Naive thymus-derived CD4-positive, alpha-beta T cell (primary cell): ENCODE measurements at places on chromosomes 16 and 17. TPM values are rescaled to one million over a fixed set of nuclear protein-coding genes. Genes with fewer than 3 reads are reported as not detected.

- no peak for DNase-seq
Measured at GRCh38 chr16:63653044-63653839, 1468.6 kb downstream of the CDH11 start.

DNA sequence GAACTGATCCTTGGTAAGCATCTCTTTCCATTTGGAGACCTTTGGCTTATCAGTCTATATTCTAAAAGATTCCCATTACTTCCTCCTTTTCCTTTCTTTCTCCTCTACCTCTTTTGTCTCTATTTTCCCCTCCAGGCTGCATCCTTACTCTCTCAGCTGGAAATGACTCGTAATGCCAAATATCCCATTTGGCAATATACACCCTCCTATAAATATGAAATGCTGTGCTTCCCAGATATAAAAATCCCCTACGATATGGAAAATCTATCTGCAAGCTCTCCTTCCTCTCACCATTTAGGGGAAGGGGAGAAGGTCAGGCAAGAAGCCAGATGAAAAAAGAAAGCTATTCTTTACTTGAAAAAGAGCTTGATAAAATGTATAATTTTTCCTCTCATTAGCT is 39.9 kb downstream of the XPO6 start:
- DNase-seq: no peak

Gene PDK2
- 48.3 TPM for total RNA-seq

Gene TBC1D3C
- total RNA-seq: not detected

Gene TNS4
- not detected for total RNA-seq

DNA sequence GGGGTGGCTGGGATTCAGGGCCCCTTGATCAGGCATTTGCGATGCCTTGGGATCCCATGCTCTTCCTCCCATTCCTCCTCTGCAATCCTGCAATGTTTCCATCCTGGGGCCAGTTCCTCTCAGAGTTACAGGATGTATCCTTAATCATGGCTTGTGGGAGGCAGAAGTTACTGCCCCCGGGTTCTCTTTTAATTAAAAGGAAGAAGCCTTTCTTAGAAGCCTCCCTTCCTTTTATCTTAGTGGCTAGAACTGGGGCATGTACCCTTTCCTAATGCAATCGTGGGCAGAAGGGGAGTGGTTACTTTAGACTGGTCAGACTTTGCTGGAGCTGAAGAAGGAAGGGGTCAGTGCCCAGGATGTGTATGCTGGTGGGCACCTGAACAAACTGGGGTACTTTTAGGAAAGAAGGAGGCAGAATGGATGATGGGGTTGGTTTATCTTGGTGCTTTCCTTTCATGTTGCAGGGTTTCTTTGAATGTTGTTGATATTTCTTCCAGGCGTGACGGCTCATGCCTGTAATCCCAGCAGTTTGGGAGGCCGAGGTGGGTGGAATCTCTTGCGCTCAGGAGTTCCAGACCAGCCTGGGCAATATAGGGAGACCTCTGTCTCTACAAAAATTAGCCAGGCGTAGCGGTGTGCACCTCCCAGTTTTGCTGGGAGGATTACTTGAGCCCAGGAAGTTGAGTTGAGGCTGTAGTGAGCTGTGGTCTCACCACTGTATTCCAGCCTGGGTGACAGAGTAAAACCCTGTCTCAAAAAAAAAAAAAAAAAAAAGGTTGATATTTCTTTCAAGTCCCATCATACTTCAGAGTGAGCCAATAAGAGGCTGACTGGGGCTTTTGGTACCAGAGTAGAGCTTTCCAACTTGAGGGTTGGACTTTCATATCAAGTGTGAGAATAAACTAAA is 13.2 kb upstream of the SPN start:
- no peak for DNase-seq

GRCh38 chr16:84520725-84521496 is 16.5 kb upstream of the MEAK7 start:
- no peak for DNase-seq

DNA sequence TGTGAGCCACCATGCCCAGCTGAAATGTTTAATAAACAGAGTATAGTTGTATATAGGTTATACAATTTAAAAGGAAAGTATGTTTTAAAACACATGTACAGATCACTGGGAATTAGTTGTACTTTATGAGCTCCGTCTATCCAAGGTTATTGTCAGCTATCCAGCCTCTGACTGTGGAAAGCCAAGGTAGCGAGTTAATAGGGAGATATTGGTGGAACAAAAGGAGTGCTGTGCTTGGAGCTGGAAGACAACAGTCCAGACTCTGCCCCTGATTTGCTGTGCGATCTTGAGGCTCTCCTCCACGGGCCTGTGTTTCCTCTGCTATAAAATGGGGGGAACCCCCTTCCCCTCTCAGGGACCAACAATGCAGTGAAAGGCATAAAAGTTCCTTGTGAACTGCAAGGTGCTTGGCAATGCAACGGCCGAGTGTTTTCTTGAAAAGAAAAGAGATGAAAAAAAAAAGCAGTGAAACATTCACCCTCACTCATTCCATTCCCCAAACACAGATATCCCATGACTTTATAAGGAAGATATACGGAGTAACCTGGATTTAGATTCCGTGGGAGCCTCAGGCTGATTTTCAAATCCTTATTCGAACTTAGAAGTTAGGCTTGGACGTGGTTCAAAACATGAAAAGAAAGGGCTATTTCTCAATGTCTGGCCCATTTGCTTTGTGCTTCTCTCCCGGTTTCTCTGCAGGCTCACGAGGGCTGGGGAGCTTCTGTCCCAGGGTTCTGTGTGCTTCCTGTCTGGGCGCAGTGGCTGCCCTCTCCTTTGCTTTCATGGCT is 34.1 kb downstream of the CUEDC1 start:
- DNase-seq: no peak

GRCh38 chr17:76866774-76867577 is 1.2 kb upstream of the MGAT5B start:
- no peak for DNase-seq

Gene KRT14
- not detected for total RNA-seq

DNA sequence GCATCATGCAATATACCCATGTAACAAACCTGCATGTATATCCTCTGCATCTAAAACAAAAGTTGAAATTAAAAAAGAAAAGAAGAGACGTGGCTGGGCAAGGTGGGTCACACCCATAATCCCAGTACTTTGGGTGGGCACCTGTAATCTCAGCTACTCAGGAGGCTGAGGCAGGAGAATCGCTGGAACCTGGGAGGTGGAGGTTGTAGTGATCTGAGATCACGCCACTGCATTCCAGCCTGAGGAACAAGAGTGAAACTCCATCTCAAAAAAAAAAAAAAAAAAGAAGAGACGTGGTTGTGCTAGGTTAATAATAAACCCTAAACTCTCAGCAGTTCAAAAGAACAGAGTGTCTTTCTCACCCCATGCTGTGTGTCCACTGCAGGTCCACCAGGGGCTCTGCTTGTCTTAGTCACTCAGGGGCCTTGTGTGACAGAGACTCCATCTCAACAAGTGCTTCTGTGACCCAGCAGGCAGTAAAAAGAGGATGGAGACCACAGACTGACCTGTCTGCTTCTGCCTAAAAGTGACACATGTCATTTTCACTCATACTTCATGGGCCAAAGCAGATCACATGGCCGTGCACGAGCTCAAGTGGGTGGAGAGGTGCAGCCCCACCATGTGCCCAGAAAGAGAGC is 22.3 kb upstream of the N4BP1 start:
- DNase-seq: no peak

DNA sequence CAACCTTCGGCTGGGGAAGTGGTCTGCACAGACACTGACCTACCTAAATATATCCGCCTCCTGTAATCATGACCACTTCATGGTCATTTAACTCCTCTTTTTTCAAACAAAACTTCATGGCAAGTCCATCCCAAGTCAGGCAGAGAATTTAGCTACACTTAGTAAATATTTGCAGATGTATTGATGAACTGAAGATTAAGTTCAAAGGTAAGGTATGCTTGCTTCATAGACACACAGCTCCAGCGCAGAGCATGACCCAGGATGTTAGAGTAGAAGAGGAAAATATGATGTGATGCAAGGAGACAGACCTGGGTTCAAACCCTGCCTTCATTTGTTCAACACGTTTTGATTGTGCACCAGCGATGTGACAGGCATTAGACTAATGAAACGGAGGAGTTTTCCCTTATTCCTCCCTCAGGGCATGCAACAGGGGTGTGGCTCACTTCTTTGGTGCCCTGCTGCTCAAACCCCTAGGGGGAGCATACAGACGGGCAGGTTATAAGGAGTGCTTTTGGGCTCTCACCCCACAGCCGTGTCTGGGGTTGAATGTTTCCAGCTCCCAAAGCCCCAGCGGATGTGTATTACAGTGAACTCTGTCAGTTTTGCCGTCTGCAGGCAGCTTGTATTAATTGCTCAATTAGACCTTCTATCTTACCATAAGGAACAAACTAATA is 23.9 kb upstream of the CLEC3A start:
- DNase-seq: no peak

- no peak for DNase-seq
Measured at GRCh38 chr16:69852815-69853214, 90.7 kb downstream of the WWP2 start.

GRCh38 chr17:21021208-21021803 is 21.5 kb downstream of the USP22 start:
- no peak for DNase-seq
